ENCODE measurements at places on chromosomes 4 and X.

DNA sequence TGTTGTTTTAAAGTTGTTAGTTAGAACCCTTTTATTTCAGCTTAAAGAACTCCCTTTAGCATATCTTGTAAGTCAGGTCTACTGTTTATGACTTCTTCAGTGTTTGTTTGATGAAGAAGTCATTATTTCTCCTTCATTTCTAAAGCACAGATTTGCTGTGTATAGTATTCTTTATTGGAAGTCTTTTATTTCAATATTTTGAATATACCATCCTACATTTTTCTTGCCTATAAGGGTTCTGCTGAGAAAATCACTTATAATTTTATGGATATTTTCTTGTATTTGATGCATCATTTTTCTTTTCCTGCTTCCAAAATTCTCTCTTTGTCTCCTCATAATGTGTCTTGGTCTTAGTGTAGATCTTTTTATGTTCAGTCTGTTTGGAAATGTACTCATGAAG lies 134.5 kb downstream of the CPXCR1 start:
- DNase-seq, result no peak

DNA sequence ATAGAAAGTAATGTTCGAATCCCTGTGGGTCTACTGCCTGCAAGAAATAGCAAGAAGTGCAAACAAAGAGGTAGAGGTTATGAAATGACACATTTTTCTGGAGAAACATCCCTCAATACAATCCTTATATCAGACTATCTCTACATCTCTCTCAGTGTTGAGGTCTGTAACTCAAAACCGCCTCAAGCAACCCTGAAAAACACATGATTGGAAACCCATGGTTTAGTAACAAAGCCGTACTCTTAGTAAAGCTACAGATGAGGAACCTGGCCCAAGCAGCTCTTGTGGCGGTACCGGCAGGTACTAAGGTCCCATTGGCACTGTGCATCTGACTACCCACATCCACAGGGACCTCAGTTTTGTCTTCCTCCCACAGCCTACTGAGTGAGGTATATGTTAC lies 53.9 kb downstream of the IRF2 start:
- DNase-seq, result no peak

DNA sequence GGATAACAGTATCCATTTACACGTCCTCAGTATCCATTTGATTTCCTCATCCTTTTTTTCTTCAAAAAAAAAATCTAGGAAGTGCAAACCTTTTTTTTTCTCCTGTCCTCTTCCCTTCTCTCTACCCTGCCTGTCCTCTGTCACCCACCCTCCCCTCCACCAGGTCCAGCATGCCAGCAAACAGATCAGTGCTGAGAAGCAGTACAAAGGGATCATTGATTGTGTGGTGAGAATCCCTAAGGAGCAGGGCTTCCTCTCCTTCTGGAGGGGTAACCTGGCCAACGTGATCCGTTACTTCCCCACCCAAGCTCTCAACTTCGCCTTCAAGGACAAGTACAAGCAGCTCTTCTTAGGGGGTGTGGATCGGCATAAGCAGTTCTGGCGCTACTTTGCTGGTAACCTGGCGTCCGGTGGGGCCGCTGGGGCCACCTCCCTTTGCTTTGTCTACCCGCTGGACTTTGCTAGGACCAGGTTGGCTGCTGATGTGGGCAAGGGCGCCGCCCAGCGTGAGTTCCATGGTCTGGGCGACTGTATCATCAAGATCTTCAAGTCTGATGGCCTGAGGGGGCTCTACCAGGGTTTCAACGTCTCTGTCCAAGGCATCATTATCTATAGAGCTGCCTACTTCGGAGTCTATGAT lies 1.7 kb downstream of the SLC25A4 start:
- no peak for DNase-seq

GRCh38 chr4:102438396-102439235 lies 62.5 kb upstream of the NFKB1 start:
- DNase-seq, result no peak

DNA sequence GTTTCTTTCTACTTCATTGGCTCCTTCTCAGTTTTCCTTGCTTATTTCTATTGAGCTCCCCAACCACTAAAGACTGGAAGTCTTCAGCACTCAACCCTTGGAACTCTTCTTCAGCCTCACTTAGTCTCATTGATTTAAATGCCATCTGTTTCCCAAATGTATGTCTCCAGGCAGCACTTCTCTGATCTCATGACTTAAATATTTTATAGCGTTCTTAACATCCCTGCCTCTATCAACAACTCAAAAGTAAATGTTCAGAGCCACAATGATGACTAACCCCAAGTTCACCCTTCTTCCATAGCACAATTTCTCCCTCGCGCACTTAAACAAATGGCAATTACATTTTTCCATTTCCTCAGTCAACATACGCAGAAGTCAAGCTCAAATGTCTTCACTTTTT lies 1393.3 kb downstream of the ARAP2 start:
- no peak for DNase-seq

- DNase-seq, result no peak
Measured at GRCh38 chrX:152892999-152893891, 4.6 kb upstream of the ZNF185 start.

DNA sequence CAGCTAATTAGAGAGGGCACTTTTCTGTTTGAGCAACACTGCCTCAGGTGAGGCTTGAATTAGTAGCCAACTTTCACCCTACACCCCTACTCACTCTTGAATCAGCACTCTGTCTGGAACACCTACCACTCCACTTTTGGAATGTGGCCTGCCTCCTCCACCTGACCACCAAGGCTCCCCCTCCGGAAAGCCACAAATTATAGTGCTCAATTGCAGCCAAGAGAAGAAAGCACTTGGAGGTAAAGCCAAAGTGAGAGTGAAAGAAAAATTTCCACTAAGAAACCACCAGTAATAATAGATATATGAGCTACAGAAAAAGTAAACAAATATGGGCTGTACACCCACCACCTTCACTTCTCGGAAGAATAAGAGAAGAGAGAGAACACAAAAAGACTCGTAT lies 41.1 kb downstream of the PPP3CA start:
- DNase-seq, result no peak

DNA sequence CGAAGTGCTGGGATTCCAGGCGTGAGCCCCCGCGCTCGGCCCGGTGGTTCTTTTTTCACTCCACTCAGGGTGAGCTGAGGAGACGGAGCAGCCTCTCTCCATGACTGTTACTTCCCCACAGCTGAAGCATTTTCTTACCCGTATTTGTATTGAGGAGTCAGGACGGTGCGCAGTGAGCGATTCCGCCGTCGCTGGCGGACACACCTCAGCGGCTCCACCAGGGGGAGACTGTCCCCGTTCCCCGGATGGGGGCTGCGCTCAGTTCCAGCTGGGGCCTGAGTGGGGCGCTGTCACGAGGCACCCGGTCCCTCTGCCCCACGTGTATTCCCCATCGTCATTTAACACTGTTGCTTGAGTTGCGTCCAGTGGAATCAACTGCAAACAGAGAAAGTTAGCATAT lies 844.0 kb upstream of the FRG1 start:
- DNase-seq, result no peak

- DNase-seq, result no peak
Measured at GRCh38 chr4:6845574-6845973, 63.0 kb downstream of the KIAA0232 start.

- DNase-seq, result no peak
Measured at GRCh38 chrX:119729408-119730201, 28.8 kb upstream of the SOWAHD start.

GRCh38 chrX:134004084-134004483 lies 18.7 kb upstream of the GPC3 start:
- DNase-seq, result no peak

- no peak for DNase-seq
Measured at GRCh38 chr4:129526812-129527211, 430.9 kb downstream of the C4orf33 start.

- no peak for DNase-seq
Measured at GRCh38 chr4:152994038-152994437, 57.9 kb downstream of the FHDC1 start.

GRCh38 chr4:3612934-3613333 lies 80.7 kb upstream of the LRPAP1 start:
- no peak for DNase-seq

DNA sequence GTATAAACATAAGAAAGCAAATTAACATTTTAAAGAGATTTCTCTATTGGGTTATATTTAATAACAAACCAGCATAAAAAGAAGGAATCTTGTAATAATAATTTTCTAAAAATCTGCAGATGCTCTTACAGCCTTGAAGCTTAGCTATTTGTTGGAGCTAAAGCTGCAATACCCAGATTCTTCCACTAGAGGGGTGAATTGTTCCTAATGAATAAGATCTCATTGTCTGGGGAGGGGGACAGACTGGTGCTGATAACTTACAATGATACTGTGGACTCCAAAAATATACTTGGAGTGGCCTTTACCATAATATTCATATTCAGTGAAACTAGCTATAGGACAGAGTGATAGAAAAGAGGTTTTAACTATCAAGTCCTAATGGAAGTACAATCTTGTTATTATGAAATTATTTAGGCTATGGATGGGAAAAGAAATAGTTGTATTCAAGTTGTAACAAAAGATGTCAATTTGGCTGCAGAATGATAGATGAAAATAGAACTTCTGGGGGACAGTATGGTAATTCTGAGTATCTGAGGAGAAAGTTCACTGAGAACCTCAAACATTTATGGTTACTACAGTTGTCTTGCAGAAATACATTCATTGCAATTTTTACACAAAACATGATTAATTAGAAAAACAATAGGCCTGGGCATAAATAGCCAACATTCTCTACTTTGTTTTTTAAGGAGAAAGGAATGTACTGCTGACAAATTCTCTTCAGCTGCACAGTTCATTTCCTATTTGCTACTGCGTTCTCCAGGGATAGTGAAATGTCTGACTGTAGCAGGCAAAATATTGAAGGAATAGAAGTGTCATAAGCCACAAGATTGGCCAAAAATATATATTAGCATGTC lies 443.3 kb downstream of the GBA3 start:
- DNase-seq, result no peak

DNA sequence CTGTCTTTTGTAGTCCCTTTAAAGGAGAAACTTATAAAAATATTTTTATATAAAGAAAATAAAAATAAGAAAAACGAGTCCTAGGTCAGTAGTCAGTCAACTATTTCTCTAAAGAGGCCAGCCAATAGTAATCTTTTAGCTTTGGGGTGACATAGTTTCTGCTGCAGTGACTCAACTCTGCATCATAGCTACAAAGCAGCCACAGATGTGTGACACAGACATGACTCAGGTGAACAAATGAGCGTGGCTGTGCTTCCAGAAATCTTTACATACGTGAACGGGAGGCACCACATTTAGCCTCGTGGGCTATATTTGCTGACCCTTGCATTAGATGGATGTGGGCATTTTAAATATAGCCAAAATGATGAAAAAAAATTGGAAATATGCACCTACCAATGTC lies 1862.5 kb upstream of the TENM3 start:
- no peak for DNase-seq

GRCh38 chrX:374596-374995 lies 12.1 kb downstream of the PPP2R3B start:
- DNase-seq, result no peak

- no peak for DNase-seq
Measured at GRCh38 chr4:10032625-10033024, 11.3 kb upstream of the SLC2A9 start.

GRCh38 chrX:72351606-72352334 lies 46.1 kb upstream of the CITED1 start:
- DNase-seq, result no peak

DNA sequence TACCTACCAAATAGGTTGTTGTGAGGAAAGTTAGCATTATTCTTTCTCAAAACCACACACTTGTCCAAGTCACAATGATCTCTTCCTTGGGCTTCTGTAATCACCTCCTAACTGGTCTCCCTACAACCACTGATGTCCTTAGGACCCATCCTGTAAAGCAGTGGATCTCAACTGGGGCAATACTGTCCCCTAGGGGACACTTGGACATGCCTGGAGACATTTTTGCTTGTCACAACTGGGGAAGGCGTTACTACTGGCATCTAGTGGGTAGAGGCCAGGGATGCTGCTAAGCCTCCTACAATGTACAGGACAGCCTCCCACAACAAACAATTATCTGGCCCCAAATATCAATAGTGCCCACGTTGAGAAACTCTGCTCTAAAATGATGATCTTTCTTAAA lies 118.7 kb upstream of the AP1S2 start:
- DNase-seq, result no peak

- no peak for DNase-seq
Measured at GRCh38 chr4:16775411-16776154, 122.9 kb downstream of the LDB2 start.

Data from D721Med (cell line).